ENCODE measurements at places on chromosomes 6 and 20.

DNA sequence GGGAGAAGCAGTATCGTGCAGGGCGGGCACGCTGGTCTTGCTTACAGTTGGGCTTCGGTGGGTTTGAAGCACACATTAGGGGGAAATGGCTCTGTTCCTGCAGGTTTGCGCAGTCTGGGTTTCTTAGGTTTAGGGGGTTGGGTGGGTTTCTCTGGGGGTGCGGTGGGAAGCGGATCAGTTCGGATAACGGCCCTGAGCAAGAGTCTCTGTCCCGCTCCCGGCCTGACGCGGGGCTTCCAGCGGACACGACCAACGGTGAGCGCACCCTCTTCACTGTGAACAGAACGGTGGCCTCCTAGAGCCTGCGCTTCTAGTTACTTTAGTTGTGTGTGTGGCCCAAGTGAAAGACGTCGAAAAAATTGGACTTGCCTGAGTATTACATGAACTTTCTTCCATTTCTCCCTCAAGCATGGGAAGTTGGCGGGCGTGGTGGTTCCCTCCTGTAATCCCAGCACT is 635 bp upstream of the ELOVL2 start:
- no peak for DNase-seq

- DNase-seq: no peak
Observed at GRCh38 chr20:1757606-1758512, 100.3 kb upstream of the SIRPG start.

- peak; percentile 92 for DNase-seq
Observed at GRCh38 chr6:7786214-7786661, 60.3 kb downstream of the BMP6 start.

- no peak for DNase-seq
Observed at GRCh38 chr6:120648713-120649112, 685.6 kb downstream of the TBC1D32 start.

DNA sequence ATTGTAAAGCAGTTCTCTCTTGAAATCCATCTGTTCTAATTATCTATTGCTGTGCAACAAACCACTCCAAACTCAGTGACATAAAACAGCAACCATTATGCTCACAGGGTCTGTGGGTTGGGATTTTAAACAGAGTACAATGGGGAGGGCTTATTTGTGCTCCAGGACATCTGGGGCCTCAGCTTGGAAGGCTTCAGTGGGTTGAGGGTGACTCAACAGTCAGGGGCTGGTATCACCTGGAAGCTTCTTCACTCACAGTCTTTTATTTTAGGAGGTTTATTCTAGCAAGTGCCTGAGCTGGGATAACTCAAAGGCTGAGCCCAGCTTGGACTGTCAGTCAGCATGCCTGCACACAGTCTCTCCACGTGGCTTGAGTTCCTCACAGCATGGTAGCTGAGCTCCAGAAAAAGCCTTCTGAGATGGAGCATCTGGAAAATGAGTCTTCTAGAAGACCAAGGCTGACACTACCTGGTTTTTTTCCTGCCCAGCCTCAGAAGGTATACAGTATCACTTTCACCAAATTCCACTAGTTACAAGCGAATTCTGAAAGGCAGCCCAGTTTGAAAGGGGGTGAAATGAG is 234.6 kb upstream of the ID4 start:
- DNase-seq: no peak

DNA sequence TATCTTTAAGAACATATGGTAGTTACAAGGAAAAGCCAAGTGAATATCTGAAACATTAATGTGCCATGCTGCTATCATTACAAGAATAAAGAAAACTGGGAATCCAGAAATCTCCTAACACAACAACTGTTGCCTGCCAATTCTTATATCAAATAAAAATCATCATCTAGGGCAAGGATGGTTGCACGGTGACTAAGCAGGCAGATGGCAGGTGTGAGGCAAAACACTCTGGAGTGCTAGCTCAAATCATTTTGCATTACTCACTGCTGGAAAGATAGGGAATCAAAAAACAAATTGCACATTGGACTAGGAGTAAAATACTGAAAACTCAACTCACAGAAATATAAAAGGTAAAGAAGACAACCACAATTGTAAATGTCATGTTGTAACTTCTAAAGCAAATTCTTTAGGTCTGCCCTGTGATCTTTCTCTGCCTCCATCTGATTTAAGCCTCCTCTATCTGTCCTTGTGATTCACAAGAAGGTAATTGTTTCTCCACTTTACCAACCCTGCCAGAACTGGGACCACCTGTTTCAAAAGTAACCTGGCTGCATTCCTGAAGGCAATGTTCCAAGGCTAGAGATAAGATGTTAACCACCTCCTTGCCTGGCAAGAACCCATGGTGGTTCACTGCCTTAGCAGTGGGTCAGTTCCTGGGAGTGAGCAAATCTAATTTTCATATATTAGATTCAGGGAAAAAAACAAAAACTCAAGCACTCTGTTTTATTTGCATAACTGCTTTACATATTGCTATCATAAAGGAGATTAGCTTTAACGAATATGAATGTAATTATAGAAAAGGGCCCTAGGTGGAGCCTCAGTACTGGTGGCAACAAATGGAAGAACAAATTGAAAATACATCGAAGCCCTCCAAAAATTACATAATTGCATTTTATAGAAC is 33.1 kb upstream of the LCA5 start:
- peak; percentile 23 for DNase-seq

Measured in muscle of back (tissue), 13 donors.